ENCODE measurements at places on chromosomes 11 and 22.

GRCh38 chr11:123640677-123641494 lies 13.5 kb downstream of the SCN3B start:
- DNase-seq = peak; percentile 37

DNA sequence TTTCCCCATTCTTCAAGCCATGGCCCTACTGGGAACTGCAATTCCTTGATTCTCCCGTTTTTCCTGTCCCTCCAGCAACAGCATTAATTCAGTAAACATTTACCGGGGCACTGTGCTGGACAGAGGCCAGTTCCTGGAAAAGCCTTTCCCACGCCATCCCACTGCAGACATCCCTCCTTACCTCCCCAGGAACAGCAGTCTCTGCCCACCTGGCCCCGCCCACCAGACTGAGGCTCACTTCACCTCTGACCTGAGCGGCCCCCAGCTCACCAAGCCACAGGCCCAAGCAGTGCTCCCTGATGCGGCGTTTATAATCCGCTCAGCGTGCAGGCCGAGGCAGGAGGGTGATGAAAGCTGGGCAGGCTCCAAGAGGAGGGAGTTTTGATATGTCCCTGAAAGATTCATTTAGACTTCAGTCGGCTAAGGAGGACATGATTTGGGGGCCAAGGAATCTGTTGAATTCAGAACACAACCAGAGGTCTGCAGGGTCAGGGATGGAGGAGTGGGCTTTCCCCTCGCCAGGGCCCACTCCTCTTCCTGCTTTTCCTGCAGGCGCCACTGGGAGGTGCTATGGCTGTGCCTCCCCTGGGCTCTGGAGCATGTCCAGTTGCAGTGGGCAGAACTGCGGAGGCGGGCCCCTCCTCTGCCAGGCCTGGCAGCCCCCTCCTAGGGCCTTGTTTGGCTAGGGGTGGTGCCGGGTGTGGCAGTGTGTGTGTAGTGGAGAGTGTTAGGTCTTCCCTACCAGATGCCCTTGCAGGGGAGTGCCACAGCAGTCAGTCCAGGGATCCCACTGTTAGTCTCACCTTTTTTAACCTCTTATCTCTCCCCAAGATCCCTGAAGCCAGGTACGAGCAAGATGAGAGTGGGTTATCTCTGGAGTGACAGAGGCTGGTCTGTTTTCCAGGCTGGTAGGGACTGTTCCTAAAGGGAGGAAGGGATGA lies 1.4 kb upstream of the TAGLN start:
- DNase-seq = peak; percentile 71

DNA sequence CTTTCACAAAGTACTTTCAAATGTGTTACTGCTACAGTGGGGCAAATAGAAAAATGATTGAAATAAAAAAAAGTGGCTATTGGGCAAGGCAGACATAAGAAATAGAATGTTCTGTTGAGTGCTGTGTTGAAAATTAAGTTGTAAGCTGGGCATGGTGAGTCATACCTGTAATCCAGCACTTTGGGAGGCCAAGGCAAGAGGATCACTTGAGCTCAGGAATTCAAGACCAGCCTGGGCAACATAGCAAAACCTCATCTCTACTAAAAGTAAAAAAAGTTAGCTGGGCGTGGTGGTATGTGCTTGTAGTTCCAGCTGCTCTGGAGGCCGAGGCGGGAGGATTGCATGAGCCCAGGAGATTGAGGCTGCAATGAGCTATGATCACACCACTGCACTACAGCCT lies 26.9 kb upstream of the LDHA start:
- DNase-seq = no peak

GRCh38 chr22:36606114-36606513 lies 77.1 kb upstream of the EIF3D start:
- DNase-seq = no peak

DNA sequence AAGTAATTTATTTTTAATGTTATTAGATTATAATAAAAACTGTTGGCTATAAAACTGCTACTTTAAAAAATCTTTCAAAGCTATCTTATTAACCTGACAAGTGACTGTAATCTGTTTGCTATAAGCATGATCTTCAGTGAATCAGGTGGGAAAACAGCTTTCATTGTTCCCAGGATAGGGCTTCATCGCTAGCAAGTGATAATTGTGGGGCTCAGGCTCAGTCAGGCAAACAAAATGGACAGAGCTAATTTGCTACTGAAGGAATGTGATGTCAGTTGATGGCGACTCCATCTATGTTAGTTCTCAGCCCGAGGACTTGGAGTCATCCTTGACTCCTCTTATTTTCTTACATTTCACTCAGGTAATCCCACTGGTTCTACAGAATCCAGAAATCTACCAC lies 125.0 kb downstream of the RASSF10 start:
- no peak for DNase-seq

All from colonic mucosa (tissue), 4 donors.